Osteocyte (in vitro differentiated cells): ENCODE measurements at places on chromosomes 3 and 15. TPM values are rescaled to one million over a fixed set of nuclear protein-coding genes. Genes with fewer than 3 reads are reported as not detected.

DNA sequence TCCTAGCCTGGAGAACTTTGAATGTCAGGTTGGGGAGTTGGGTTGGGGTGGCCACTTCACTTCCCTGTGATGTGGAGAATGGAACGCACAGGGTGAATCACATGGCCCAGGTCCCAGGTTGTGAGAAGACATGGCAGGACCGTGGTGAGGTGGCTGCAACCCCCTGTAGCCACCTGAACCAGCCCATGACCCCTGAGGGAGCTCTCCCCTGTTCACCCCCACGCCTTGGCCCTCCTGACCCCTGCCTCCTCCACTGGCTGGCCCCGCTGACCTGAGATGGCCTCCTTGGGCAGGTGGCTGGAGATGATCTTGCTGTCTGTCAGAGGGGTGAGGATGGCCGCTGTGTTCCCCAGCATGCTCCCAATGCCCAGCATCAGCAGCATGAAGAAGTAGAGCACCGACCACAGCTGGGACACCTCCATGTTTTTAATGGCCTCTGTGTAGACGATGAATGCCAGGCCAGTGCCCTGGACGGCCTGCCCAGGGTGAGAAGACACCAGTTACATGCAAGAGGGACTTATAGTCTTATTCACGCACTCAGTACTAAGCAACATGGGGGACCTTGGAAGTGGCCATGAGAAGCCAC, 31.0 kb downstream of the SLC6A20 start:
- H3K36me3 ChIP-seq = no peaks in the 10 kb centered on the region
- H3K27ac ChIP-seq = no peak overlapping the region
- peak; percentile 80 for DNase-seq

DNA sequence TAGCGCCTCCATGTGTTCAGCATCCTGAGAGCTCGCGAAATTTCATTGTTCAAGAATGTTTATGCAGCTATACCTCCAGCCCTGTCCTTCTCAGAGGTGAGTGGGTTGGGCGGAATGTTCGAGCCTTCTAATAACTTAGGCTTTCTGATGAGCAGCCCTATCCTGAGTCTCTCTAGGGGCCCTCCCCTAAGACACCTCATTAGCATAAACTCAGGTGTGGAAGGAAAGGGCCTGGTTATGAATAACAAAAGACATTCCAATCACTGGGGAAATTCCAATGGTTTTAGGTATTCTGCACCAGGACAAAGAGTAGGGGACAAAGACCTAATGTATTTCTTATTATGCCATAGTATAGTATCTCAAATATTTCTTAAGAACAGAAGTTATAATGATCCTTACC, 138.1 kb upstream of the PDZRN3 start:
- DNase-seq = no peak
- H3K27ac ChIP-seq = no peak overlapping the region
- H3K4me3 ChIP-seq = no peak overlapping the region
- no peaks in the 10 kb centered on the region for H3K36me3 ChIP-seq

- no peak for DNase-seq
- H3K4me1 ChIP-seq = peaks cover 14% of the 10 kb centered on the region
- no peaks in the 10 kb centered on the region for H3K27me3 ChIP-seq
- no peak overlapping the region for H3K4me3 ChIP-seq
- H3K27ac ChIP-seq = no peak overlapping the region
These were observed 25.8 kb upstream of the CLK3 start for GRCh38 chr15:74589826-74590225.

DNA sequence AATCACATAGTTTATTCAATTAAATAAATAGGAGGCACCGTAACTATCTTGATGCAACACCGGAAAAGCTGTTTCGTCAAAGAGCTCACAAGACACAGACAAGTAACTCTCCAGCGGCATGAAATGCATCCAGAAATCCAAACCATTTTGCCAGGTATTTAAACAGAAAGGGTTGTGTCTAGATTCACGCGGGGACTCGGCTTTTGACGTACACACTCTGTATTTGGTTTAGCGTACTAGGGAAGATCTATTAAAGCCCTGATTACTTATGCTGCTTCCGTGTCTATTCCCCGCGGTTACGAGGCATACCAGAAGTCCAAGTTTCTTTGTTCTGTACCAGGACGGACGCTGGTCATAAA, 718 bp downstream of the BNIP2 start:
- H3K36me3 ChIP-seq = peaks cover 1% of the 10 kb centered on the region
- no peaks in the 10 kb centered on the region for H3K27me3 ChIP-seq
- DNase-seq = no peak
- peaks cover 31% of the 10 kb centered on the region for H3K4me1 ChIP-seq
- peak overlapping the region; percentile 85 for H3K4me3 ChIP-seq

- no peak overlapping the region for H3K27ac ChIP-seq
- DNase-seq = no peak
- H3K36me3 ChIP-seq = no peaks in the 10 kb centered on the region
- H3K27me3 ChIP-seq = peaks cover 47% of the 10 kb centered on the region
These were observed 47.8 kb downstream of the ZNF621 start for GRCh38 chr3:40572588-40572987.

GRCh38 chr3:106329521-106329920, 460.7 kb upstream of the CBLB start:
- peaks cover 18% of the 10 kb centered on the region for H3K4me1 ChIP-seq
- no peak overlapping the region for H3K4me3 ChIP-seq
- no peak overlapping the region for H3K27ac ChIP-seq

DNA sequence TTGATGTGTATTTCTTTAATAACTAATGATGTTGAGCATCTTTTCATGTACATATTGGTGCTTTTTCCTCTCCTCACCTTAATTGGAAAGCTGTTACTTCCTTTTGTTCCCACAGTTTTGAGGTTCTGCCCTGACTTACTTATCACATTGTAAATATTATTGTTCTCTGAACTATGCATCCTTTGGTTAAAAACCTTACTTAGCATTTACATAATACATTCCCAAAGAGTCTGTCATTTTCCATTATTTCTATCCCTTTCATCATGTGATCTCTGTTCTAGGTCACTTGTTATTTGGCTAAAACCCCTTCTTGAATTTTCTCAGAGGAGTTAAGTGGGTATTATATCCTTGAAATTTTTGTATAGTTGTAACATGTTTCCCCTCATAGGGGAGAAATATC, 33.0 kb downstream of the SLC12A6 start:
- peaks cover 53% of the 10 kb centered on the region for H3K4me1 ChIP-seq
- peak overlapping the region; percentile 73 for H3K27ac ChIP-seq
- no peaks in the 10 kb centered on the region for H3K27me3 ChIP-seq
- DNase-seq = no peak
- H3K4me3 ChIP-seq = peak overlapping the region; percentile 15
- peaks cover 25% of the 10 kb centered on the region for H3K36me3 ChIP-seq

DNA sequence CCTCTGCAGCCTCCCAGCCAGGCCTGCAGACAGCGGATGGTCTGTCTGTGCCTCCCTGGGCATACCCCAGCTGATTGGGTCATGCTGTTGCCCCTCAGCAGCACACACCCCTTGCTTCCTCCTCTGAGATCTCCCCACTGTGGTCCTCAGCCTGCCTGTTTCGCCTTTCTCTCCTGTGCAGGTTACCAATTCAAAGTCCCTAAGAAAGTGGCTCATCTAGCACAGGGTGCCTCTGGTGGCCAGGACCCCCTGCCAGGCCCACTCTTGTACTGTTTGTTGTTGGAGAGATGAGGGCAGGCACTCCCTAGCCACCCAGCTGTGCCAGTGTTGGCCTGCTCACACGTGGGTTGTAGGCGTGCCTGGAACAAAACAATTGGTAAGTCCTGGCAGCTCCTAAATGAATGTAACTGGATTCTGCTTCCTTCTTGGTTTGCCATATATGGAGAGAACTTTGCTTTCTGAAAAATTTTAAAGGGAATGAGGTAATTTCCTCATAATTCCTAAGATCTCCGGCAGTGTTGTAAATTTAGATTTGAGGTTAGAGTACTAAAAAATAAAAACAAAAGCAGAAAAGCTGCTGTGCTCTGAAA, 213.2 kb upstream of the IL12A start:
- peak overlapping the region; percentile 57 for H3K4me3 ChIP-seq
- DNase-seq = no peak
- H3K27me3 ChIP-seq = no peaks in the 10 kb centered on the region
- peaks cover 41% of the 10 kb centered on the region for H3K4me1 ChIP-seq
- no peaks in the 10 kb centered on the region for H3K36me3 ChIP-seq

GRCh38 chr3:185702262-185703225, 116.4 kb downstream of the SENP2 start:
- no peaks in the 10 kb centered on the region for H3K27me3 ChIP-seq
- H3K36me3 ChIP-seq = no peaks in the 10 kb centered on the region

XCR1 gene
- total RNA-seq = not detected in 2 replicates

GOLGA6L10 gene
- total RNA-seq = 1.6 and 2.9 TPM in 2 replicates

CCR3 gene
- total RNA-seq = not detected in 2 replicates
